ENCODE measurements at places on chromosomes 5 and 9. TPM values are rescaled to one million over a fixed set of nuclear protein-coding genes. Genes with fewer than 3 reads are reported as not detected.

DNA sequence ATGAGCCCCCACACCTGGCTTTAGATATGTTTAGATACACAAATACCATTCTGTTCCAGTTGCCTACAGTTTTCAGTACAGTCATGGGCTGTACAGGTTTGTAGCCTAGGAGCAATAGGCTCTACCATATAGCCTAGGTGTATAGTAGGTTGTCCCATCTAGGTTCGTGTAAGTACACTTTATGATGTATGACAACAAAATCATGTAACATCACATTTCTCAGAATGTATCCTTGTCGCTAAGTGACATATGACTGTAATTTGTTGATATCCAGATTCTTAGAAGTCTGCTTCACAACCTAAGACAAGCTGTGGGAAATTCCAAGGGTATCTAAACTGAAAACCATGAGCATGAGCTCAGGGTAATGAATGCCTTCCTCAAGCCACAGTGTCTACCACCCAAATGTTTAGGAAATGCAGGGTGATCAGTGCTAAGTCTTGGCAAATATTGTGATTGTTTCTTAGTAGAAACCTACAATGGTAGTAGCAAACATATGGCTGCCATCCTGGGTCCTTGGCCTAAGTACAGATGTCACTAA, 8.4 kb downstream of the ECM2 start:
- DNase-seq: no peak
- no peaks in the 10 kb centered on the region for H3K4me1 ChIP-seq
- H3K27ac ChIP-seq: no peak overlapping the region

GRIA1 gene
- not detected for total RNA-seq

DNA sequence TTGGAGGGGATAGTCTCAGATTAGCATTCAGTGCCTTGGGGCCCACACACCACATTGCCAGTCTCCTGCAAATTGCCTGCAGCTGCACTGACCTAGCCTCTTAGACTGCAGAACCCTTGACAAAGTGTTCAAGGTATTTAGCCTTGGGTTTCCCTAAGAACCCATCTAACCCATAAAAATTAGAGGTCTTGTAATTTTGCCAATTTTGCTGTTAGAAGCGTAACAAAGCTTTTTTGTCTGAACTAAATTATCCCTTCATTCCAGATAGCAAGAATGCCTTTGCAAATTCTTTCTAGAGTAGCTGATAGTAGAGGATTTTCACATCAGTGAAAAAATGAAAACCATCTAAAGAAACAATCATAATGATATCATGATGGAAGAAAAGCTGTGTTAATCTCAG, 74.0 kb upstream of the CCNG1 start:
- H3K27me3 ChIP-seq: no peaks in the 10 kb centered on the region
- H3K4me3 ChIP-seq: no peak overlapping the region
- no peaks in the 10 kb centered on the region for H3K36me3 ChIP-seq
- H3K4me1 ChIP-seq: peaks cover 11% of the 10 kb centered on the region
- no peak for DNase-seq

DNA sequence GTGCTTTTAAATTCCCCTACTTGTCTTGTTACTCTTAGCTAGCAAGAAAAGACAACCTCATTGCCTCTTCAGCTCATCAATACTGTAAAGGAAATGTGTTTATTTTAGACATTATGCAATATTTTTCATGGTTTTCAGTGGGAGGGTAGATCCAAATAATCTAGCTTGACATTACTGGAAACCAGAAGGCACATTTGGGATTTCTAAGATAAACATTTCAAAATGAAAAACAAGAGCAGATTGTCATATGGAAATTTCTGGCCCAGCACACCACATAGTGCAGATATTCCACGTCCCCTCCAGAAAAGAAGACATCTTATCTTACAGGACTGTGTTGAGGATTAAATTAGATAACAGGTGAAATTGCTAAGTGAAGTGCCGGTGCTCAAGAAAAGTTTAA, 296.9 kb downstream of the MSX2 start:
- no peaks in the 10 kb centered on the region for H3K4me1 ChIP-seq
- H3K27me3 ChIP-seq: no peaks in the 10 kb centered on the region

CDH9 gene
- total RNA-seq: not detected

DBH gene
- total RNA-seq: not detected

GPR21 gene
- 2.0 TPM for total RNA-seq

- no peak for DNase-seq
- no peaks in the 10 kb centered on the region for H3K36me3 ChIP-seq
- H3K4me1 ChIP-seq: no peaks in the 10 kb centered on the region
- H3K4me3 ChIP-seq: no peak overlapping the region
Measured at GRCh38 chr9:86521977-86522376, 167.8 kb upstream of the TUT7 start.

C9orf50 gene
- not detected for total RNA-seq

SMARCA2 gene
- 13.5 TPM for total RNA-seq

DNA sequence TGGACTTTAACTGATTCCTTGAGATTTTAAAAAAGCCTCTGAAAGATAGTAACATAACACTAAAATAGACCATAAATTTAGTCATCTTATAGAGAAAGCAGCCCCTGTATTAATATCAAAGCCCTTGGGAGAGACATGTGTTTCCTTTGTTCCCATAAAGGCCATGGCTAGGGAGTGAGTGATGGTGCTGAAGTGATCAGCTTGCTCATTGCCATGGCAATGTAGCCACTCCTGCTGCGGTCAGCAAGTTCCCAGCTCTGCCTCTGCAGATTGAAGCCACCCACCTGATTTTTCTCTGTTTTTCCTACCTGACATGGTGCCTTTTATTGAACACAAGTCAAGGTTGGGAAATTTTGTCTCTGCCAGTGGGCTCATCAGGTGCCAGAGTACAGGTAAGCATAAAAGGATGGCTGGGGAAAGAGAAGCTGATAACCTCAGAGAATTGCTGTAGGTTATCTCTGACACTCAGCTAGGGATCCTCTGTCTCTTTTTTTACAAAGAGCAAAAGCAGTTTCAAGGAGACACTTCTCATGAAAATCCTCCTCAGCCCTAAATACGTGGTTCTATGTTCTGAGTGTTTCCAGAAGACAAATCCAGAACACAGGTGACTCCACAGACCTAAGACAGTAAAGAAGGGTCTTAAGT, 296.3 kb upstream of the NMUR2 start:
- no peak overlapping the region for H3K27ac ChIP-seq
- no peaks in the 10 kb centered on the region for H3K4me1 ChIP-seq
- no peak for DNase-seq
- no peak overlapping the region for H3K4me3 ChIP-seq

ZNF782 gene
- total RNA-seq: 10.3 TPM

Data from Caco-2 (cell line).